ENCODE measurements at places on chromosomes 3 and 15. TPM values are rescaled to one million over a fixed set of nuclear protein-coding genes. Genes with fewer than 3 reads are reported as not detected.

The ANKRD34C gene
- not detected for total RNA-seq

The GRK7 gene
- not detected for total RNA-seq

DNA sequence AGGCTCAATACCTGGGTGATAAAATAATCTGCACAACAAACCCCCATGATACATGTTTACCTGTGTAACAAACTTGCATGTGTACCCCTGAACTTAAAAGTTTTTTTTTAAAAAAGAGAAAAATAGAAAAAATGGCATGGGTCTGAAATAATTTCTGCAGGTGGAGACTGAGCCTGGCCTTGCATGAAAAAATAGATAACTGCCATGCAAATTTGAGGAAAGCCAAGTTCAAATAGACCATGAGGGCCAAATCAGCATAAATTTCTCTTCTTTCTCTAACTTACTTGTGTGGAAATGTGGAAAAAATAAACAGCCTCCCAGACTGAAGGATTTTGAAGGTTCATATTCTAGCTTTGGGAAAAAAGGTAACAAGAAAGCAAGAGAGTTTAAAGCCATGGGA lies 744 bp upstream of the ACKR4 start:
- no peak for DNase-seq
- H3K27ac ChIP-seq: peak overlapping the region; percentile 53
- no peaks in the 10 kb centered on the region for H3K27me3 ChIP-seq
- H3K4me3 ChIP-seq: no peak overlapping the region
- H3K36me3 ChIP-seq: peaks cover 18% of the 10 kb centered on the region

GRCh38 chr3:14803101-14803980 lies 15.4 kb upstream of the FGD5 start:
- no peak overlapping the region for H3K4me3 ChIP-seq
- peak; percentile 50 for DNase-seq
- H3K36me3 ChIP-seq: no peaks in the 10 kb centered on the region
- H3K4me1 ChIP-seq: peaks cover 5% of the 10 kb centered on the region
- peak overlapping the region; percentile 59 for H3K27ac ChIP-seq

Measured in stomach (tissue), 19 donors.